Hematopoietic multipotent progenitor cell treated with erythropoietin and hydrocortisone succinate and interleukin-3 and kit ligand, for 17 days (in vitro differentiated cells): ENCODE measurements at places on chromosomes 4 and X.

GRCh38 chrX:102950908-102951866, 14.1 kb downstream of the RAB40AL start:
- peak; percentile 62 for DNase-seq

DNA sequence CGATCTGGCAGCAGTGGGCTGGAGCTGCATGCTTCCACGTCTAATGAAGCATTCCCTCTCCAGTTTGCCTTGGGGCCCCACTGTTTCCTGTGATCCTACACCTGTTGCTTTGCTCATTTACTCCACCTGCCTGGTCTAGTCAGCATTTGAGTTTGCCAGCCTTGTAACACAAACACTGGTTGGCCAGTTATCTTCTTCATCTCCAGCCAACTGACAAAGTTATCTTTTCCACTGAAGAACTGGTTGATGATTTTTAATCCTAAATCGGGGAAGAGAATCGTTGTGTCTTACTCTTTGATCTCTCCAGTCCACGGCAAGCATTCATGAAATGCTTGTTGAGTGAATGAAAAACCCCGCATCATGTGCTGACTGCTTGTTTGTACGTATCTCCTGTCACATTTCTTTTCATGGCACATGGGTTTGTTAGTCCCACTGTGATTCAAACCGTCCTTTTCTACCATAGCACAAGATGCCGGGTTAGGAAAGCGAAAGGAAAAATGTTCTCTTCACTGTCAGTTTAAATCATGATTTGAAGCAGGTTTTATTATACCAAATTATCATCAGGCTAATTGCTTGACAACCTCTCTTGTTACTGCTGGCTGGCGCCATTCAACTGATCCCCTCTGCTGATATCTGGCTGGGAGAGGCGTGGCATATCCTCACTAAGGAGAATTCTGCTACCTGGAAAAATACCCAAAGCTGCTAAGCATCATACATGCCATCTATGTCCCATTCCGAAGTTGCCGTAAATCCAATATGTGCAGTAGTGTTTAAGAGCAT, 144.8 kb downstream of the SHROOM3 start:
- no peak for DNase-seq

GRCh38 chr4:102787096-102787881, 26.5 kb upstream of the MANBA start:
- DNase-seq: no peak

GRCh38 chrX:68908071-68908470, 79.2 kb downstream of the EFNB1 start:
- no peak for DNase-seq

- no peak for DNase-seq
Observed at GRCh38 chr4:136900696-136901095, 631.6 kb downstream of the PCDH18 start.

DNA sequence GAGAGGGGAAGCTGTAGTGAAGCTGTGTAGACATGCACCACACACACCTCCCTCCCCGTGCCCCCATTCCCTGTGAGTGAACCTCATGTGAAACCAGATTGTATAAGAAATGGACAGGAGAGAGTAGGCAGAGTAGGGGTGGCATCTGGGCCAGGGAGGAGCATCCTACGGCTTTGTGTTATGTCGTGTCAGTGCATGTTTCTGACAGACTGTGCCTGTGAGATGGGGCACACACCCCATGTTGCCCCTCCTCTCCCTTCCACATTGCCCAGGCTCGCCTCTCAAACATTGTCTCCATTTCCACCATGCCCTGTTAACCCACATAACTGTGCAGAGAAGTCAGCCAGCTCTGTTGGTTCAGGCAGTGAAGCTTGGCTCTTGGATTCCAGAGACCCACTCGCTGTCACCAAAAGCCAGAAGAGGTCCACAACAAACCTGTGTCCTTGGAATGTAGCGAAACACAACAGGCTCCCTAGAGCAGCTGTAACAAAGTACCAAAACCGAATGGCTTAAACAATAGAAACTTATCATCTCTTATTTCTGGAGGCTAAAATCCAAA, 56.1 kb downstream of the SLC9A6 start:
- DNase-seq: no peak

DNA sequence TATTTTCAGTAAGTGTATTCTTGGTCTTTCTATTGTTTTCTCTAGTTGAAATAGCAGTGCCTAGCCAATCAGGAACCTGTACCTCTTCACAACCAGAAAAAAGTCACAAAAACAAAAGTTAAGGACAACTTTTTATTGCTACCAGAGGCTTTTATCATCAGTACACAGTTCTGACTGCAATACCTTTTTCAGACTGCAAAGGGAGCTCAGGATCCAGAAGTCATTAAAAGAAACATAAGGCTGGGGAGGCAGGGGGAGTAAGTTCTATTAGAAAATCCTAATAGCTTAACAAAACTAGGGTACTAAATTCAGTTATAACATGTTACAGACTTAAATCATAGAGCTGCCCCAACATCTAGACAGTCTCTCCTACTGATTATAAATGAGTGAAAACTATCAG, 28.8 kb downstream of the CCNI start:
- peak; percentile 19 for DNase-seq

DNA sequence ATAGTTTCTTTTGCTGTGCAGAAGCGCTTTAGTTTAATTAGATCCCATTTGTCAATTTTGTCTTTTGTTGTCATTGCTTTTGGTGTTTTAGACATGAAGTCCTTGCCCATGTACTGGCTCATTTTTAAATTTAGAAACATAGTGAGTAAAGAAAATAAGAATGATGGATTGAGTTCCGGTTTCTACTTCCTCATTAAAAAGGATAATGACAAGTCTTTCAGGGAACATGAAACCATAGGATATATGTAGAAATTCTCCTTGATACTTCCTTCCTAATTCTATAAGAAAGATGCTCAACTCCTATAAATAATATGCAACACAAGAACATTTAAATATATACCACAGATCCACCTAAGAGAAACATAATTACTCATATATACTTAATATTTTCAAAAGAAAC, 240.9 kb downstream of the BANK1 start:
- DNase-seq: no peak

DNA sequence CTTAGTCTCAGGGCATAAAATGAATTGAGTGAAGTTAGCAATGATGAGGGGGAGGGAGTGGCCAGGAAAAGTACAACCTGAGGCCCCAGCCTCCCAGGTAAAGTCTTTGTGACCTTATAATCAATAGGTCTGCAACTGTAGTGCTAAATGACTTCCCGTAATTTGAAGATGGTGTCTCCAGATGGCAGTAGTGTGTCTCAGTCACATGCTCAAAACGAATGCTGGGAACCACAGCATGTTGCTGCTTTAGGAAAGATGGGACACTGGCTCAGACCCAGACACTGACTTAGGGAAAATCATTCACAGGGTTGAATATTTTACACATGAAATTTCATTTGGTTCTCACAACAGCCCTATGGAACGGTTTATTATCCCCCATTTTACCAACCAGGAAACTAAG, 10.3 kb downstream of the SRPX2 start:
- no peak for DNase-seq

DNA sequence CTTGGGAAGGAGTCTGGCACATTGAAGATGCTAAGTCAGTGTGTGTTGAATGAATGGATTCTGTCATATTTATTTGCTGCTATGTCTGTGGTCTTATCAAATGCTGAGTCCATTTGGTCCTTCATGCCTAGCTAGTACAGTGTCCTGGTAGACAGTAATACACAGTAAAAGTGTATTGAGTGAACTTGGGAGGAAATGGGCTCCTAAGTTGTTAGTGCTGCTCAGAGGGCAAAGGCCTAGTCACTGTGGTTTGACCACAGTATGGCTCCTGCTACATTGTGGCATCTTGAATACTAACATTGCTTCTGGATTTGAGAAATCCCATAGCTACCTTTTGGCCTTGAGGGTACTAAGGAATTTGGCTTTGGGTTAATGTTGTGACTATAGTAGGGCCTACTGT, 33.9 kb downstream of the MTM1 start:
- no peak for DNase-seq

DNA sequence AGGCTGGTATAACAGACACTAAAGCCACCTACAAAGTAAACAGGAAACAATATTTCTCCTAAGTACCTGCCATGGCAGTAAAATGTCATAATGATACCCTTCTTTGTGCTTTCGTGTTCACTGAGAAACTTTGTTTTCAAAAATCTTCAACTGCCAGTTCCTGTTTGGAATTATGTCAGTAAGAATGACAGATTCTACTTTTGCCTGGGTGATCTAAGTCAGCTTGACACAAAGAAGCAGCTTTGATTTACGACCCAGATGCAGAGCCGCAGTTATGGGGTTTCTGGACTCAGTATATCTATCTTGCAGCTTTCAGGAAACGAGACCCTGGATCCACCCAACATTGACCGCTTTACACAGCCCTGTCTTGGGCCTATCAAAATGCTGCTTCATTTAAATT, 71.2 kb downstream of the SNX25 start:
- no peak for DNase-seq

DNA sequence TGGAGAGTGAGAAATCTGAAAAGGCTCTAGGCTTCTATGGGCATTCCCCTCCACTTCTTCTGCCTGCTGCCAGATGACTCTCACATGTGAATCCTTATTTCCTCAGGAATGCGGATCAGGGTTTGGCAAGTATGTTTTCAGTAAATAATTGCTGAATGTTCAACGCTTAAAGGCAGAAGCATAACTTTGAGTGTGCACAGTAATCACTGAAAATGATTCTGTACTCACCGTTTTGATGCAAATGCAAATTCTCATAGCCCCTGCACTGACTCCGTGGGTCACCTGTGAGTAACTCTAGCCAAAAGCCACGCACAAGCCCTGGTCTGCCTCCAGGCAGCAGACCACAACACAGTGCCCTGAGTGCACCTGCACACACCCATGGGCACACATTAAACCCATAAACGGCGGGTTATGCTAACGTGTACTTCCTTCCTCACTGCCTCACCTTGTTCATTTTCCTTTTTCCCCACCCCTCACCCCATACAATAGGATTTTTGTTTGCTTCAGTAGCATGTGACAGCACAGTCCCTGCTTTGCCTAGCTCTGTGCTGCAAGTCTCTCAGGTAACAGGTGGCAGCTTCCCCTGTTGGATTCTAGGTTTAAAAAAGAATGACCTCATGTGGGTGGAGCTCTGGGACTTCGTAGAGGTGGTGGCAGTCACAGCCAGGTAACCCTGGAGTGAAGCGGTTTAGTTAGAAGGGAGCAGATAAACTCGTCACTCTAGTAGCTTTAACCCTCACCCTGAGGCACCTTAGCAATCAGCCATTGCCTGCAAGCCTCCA, at the start of gene ARHGEF38:
Gene ARHGEF38, plus strand, starts transcription at position 656 of the 782 bp plus-strand sequence. CDS start 146 bp downstream, outside the sequence.
- no peak for DNase-seq

- no peak for DNase-seq
Observed at GRCh38 chrX:109347632-109348031, 134.3 kb downstream of the GUCY2F start.

DNA sequence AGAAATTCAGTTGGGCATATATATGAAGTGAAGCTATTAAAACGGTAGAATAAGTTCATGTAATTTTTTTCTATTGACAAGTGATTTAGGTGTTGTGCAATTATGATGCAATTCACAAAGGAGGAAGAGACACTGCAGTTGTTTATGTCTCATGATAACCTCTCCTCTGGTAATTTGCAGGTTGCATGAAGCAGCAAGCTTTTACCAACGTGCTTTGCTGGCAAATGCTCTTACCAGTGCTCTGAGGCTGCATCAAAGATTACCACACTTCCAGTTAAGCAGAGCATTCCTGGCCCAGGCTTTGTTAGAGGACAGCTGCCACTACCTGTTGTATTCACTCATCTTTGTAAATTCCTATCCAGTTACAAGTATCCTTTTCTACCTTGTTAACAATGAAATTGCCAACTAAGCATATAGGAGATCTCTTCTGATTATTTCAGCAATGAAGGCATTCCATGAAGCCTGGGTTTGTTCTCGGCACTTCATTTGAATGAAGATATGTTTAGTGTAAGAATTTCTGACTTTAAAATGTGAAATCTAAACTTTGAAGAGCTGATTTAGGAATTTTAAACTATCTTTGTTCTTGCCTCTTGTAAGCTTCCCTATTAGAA, 3.9 kb downstream of the TMEM33 start:
- DNase-seq: no peak

- no peak for DNase-seq
Observed at GRCh38 chr4:4413806-4414205, 26.9 kb downstream of the NSG1 start.

GRCh38 chr4:126859872-126860271, 772.9 kb upstream of the INTU start:
- no peak for DNase-seq

DNA sequence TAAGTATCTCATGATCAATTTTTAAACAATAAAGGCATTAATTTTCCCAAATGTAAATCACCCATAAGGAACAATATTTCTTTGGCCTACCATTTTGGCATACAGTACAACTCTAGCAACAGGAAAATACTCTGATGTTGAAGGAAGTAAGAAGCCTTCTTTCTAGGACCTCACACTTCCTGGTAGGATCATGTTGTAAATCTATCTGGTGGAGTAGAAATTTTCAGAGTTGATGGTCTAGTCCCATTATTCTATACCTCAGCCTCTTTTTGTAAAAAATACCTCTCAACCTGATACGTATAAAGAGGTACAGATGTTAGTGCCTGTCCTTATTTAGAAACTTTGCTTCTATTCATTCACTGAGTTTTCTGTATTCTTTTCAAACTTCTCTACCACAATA, 40.2 kb upstream of the GRID2 start:
- DNase-seq: no peak

GRCh38 chr4:8920969-8921368, 49.3 kb upstream of the HMX1 start:
- no peak for DNase-seq

- no peak for DNase-seq
Observed at GRCh38 chr4:174216799-174217272, 66.6 kb downstream of the FBXO8 start.

- no peak for DNase-seq
Observed at GRCh38 chrX:151153667-151154066, 22.7 kb upstream of the GPR50 start.

GRCh38 chr4:162849937-162850336, 316.8 kb downstream of the NAF1 start:
- no peak for DNase-seq

GRCh38 chr4:633976-634598, 8.7 kb downstream of the PDE6B start:
- no peak for DNase-seq

DNA sequence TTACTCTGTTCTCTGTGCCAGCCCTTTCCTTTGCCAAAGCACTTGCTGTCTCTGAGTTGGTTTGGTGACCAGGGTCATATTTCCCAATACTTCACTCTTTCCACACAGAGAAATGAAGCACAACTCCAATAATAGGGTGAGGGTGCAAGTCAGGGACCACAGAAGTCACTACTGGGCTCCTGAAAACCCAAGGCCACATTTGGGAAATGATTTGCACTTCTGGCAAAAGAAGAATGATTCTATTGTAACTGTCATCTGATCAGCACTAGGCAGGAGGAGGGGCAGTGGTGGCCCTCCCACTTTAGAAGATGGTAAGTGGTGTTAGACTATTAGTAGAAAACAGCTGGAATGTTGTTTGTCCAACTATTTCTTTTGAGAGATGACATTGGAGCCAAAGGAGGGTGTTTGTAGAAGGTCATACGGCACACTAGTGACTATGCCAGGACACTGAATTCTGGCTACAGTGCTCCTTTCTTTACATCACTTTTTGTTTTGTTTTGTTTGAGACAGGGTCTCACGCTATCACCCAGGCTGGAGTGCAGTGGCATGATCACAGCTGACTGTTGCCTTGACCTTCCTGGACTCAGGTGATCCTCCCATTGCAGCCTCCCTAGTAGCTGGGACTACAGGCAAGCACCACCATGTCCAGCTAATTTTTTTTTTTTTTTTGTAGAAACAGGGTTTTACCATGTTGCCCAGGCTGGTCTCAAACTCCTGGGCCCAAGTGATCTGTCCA, 10.8 kb upstream of the HADH start:
- DNase-seq: no peak

- no peak for DNase-seq
Observed at GRCh38 chr4:104649631-104650030, 154.9 kb upstream of the CXXC4 start.

- no peak for DNase-seq
Observed at GRCh38 chrX:104854790-104855340, 288.9 kb downstream of the IL1RAPL2 start.
